Non-pigmented ciliary epithelial cell (primary cell): ENCODE measurements at places on chromosomes 4 and X.

DNA sequence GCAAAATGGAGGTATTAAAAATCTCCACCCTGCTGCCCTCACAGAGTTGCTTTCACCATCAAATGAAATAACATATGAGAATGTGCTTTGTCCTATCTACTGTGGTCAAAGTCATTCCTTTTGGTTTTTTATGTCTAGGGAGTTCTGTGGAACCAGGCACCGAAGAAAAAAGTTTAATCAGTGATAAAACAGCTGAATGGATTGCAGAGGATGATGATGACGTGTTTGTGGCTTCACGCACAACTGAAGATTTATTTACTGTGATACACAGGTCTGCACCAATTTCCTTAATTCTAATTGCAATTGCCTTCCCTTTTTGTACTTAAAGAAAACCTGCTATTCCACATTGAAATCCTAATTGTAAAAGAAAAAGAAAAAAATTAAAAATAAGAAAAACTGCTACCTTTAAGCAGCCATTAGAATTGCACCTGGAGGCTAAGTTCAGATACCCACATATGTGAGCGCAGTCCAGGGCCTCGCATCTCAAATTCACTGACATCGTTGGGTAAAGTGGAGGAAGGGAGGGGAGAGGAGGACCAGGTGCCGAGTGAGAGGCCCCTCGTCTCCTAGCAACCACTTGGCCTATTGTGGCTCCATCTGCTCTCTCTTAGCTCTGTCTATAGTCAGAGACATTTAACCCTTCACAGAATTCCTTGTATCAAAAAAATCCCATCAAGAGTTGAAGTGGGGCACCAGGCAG lies 10.5 kb upstream of the RTL5 start:
- no peak for DNase-seq

DNA sequence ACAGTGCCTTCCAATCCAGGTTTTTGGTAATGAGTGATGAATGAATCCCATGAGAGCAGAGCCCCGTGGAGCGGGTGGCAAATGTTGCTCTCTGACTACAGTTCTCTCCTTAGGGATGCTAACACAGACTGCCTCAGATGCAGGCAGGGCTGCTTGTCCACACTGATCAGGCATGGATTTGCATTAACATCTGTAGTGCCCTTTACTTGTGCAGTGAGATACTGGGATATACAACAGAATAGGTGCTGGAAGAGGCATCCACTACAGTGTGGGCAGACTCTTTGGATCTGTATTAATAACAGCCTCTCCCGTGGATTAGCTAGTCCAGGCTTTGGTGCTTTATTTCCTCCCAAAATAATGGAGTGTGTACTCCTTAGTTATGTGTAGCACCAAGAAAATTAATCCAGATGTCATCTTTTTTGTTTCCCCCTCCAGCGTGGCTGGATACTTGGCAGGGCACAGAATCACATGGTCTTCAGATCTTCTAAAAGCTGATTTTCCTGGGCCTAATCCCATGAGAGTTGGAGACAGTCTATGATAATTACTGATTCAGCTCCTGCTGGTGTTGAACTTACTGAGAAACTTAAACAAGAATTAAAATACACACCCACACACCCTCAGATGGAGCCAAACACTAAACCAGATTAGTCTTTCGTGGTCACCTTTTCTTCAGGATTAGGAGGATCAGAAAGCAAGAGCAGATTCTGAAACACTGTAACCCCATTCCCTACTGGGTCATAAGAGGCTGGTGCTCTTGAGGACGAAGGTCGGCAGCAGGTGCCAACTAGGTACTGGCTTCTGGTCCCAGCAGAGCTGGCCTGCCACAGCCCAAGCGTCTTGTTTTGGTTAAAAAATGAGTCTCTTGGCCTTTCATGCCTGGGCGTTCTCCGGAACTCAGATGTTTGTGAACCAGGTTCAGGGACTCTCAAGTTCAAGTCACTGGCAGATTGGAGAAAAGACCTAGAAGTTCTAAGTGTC lies 23.1 kb upstream of the NAP1L5 start:
- no peak for DNase-seq

- no peak for DNase-seq
These were observed 128.4 kb upstream of the AP1S2 start for GRCh38 chrX:15983034-15983433.

GRCh38 chrX:66015152-66015831 lies 24.6 kb downstream of the VSIG4 start:
- DNase-seq: no peak

- no peak for DNase-seq
These were observed 49.7 kb downstream of the OTC start for GRCh38 chrX:38402118-38402517.

DNA sequence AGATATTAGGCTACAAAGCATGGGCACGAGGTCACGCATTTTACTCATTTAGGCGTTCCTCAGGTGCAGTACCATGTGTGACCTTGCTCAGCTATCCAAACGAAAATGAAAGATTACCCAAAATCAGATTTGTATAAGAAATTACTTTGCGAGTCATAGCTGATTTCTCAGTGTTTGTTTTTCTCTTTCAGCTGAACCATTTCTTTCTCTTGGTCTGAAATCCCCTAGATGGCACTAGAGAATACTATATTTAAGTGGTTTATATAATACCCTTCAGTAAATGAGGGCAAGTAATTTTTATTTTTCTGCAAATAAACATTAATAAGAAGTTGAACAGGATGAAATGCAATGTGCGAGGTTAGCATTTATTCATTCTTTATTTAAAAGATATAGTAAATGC lies 496.6 kb downstream of the STIM2 start:
- DNase-seq: no peak
